Motor neuron (in vitro differentiated cells): ENCODE measurements at places on chromosomes 6 and 20. TPM values are rescaled to one million over a fixed set of nuclear protein-coding genes. Genes with fewer than 3 reads are reported as not detected.
A peak's percentile ranks its signal among the peaks of the same experiment; 100 is the strongest.

The SLC17A9 gene
- total RNA-seq = 1.00 and 1.1 TPM in 2 replicates

The LPA gene
- 0.21 and 0.27 TPM in 2 replicates for total RNA-seq

The SIGLEC1 gene
- total RNA-seq = 0.23 and 0.45 TPM in 2 replicates

The FOXA2 gene
- total RNA-seq = 0.14 and 0.34 TPM in 2 replicates

The MUC21 gene
- total RNA-seq = 0.34 and 0.52 TPM in 2 replicates

The DLK2 gene
- total RNA-seq = 4.7 and 6.5 TPM in 2 replicates

The EPHA7 gene
- 20.4 and 22.7 TPM in 2 replicates for total RNA-seq

The RAB44 gene
- total RNA-seq = 0.54 TPM in 1 of 2 replicates, not detected in the other

The CLPSL2 gene
- not detected in 2 replicates for total RNA-seq

The GMEB2 gene
- total RNA-seq = 9.9 and 10.0 TPM in 2 replicates

The HLA-A gene
- total RNA-seq = 178 and 208 TPM in 2 replicates

The SMLR1 gene
- 0.34 and 0.52 TPM in 2 replicates for total RNA-seq

The ENPP4 gene
- 10.6 and 11.7 TPM in 2 replicates for total RNA-seq

The RIPPLY2 gene
- total RNA-seq = 8.1 and 8.8 TPM in 2 replicates

DNA sequence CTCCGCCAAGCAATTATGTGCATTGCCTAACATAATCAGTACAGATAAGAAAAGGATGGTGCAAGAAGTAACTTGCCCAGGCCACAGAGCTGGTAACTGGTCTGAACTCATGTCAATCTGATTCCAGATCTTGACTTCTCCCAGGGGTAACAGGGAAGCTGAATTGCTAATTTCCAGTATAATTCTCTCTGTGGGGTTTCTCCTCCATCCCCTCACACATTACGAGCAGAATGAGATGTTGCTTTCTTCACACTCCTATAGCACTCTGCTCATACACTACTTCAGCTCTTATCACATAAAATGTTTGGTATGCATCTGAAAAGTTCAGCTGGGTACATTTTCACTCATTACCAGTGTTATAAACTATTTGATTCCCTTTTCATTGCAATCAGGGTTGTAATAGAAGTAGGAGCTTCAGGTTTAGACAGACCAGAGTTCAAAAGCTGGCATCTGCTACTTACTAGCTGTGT lies 24.0 kb upstream of the LRRC1 start:
- no peak for ATAC-seq

GRCh38 chr6:111642463-111643158 lies 36.9 kb upstream of the TRAF3IP2 start:
- ATAC-seq = peak; percentile 96

GRCh38 chr20:32727683-32728082 lies 15.6 kb downstream of the COMMD7 start:
- ATAC-seq = no peak

DNA sequence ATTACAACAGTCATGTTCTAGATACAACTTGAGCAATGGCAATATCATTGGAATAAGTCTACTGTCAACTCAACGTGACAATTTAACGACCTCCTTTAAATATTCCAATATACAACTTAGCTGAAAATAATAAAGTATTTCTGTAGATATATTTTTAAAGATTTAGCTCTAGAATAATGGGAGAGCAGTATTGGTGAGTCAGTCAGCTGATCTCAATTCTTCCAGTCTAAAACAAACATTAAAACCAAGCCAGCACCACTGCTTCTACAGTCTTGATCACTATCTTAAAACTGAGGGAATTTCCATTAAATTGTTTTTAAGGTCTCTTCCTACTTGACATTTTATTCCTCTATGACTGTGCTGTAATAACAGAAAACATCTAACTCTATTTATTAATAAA lies 38.2 kb downstream of the NOL7 start:
- ATAC-seq = no peak

DNA sequence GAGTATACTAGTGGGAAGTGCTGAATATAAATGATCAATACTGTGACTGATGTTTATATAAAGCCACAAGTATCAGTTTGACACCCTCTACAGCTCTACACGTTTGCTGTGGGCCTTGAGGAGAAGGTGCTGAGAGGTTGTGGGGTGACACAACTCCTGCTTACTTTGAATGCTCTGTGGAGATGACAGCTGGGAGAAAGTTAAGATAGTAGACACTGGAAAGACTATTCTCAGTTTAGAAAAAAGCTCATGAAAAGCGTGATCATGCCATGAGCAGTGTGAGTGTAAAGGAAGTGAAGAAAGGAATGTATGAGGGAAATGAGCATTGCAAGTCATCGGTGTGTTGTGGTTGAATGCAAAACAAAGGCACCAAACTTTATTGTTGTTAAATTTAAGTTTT lies 215.8 kb downstream of the UTRN start:
- ATAC-seq = no peak

DNA sequence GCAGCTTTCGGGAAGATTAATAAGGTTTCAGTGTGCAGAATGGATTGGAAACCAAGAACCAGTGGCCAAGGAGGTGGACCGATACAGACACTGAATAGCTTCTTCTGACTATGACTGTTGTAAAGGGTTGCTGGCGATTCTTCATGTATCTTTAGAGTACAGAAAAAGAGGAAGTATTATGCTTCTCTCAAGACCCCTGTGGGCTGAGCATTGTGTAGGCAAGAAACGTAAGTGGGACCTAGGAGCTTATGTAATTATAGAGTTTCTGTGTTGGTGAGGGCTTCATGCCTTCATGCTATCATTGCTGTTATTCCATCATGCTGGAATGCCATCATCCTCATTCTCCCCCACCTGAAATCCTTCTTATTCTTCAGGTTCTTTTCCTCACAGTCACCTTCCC lies 105.4 kb upstream of the AKIRIN2 start:
- no peak for ATAC-seq

GRCh38 chr6:82330171-82330804 lies 33.3 kb upstream of the TPBG start:
- ATAC-seq = peak; percentile 33

GRCh38 chr20:25510202-25510601 lies 75.1 kb downstream of the NINL start:
- ATAC-seq = no peak

DNA sequence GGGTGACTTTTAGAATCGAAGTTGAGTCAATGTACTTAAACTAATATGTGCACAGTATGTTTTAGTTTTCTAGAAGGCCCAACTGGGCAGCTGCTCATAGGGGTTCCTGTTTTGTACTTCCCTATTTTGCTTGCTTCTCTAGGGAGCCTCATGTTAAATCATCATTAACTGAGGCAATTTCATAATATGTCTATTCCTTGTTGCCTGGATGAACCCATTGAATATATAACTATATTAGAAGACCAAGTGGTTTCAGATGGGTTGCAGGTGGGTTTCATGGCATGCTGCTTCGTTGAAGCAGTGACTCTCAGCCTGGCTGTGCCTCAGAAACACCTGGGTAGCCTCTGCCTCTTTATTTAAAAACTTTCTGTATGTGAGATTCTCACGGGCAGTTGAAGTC lies 22.2 kb downstream of the CARMIL1 start:
- ATAC-seq = no peak

GRCh38 chr6:42710316-42710715 lies 12.1 kb downstream of the PRPH2 start:
- ATAC-seq = peak; percentile 81

- ATAC-seq = no peak
These were observed 131.7 kb upstream of the MLIP start for GRCh38 chr6:53979468-53980067.

DNA sequence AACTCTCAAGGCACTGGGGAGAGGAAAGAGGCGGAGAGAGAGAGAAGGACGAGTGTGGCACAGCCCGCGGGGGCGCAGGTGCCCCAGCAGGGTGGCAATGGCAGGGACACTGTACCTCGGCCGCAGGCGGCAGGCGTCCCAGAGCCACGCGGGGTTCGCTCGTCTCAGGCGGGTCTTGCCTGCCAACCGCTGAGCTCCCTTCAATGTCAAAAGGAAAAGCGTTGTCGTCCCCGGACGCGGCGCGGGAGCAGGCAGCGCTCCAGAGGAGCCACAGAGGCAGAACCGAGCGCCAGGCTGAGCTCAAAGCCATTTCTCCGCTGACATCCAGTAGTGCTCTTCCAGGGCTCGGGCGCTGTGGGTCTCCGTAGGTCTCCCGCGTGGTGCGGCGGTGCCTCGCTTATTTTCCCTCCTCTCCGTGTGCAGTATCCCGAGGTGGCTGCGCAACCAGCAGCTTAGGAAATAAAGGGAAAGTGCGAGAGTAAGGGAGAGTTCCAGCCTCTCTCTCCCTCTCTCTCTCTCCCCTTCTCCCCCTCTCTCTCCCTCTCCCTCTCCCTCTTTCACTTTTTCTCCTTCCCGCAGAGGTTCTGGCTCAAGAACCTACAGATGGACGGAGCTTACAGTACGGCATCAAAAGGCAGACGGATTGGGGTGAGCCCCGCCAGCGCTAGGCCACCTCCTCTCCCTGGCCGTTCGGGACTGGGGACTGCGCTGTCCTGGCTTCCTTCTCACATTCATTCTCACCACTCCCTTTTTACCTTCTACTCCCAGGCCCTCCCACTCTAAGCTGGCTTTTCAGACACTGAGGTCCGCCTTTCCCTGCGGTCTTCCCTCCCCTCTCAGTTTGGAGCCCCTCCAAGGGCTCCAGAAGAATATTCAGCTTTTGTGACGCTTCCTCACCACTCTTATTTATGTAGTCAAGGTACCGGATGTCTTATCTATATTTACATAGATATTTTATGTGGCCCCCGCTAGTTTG lies at the start of gene LAMA4:
Gene LAMA4, minus strand, starts transcription at position 727 of the 976 bp plus-strand sequence. Its CDS starts 417 bp downstream, at position 310.
- peak; percentile 82 for ATAC-seq

- ATAC-seq = no peak
These were observed 108.1 kb downstream of the RALGAPA2 start for GRCh38 chr20:20604357-20604756.

DNA sequence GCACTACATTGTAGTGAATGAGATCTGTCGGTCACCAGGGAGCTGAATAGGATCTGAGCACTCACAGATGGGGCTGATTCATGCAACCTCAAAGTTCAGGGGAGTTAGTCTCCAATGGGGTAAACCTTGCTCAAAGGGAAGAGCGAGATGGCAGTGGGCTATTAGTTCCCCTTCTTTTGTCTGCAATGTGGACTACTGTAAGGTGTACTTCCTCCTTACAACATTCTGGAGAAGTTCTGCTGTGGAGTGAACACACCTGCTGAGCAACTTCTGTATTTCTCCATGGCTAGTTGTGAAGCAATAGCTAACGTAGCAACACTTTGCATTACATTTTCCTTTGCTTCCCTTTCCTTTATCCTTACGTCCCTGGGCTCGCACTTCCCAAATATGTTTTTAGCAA lies 134.3 kb upstream of the B3GAT2 start:
- no peak for ATAC-seq

GRCh38 chr6:4287811-4288244 lies 152.5 kb upstream of the ECI2 start:
- ATAC-seq = peak; percentile 77

DNA sequence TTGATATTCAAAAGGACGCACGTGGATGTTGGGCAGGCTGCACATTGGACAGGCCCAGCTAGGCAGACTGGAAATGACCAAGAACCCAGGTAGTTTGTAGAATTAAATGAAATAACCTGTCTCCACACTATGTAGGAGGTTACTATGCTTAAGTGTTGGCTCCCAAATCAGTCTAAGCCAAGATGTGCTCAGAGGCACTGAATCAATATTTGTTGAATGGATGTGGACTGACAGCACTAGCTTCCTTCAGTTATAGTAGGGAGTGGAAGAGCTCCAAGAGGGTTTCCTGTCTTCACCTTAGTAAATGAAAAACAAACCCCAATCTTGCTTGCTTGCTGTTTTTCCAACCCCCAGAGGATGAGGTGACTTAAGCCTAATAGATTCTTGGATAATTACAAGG lies 180.5 kb downstream of the JARID2 start:
- no peak for ATAC-seq

DNA sequence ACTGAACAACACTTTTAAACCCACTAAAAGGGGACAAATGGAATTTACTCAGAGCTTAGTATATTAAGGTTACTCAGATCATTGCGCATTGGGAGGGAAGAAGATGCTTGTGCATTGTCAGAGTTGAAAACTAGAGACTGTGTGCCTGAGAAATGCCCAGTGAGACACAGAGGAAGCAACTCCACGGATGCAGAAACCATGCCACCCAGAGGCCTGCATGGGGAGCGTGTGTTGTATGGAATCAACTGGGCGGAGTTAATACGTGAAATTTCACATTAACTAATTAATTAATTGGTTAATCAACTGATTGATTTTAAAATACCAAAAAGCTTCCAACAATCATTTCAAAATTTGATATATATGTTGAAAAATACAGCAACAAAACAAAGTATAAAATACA lies 391.6 kb downstream of the PLCB1 start:
- no peak for ATAC-seq

GRCh38 chr6:138107752-138108592 lies 753 bp upstream of the PERP start:
- ATAC-seq = no peak

DNA sequence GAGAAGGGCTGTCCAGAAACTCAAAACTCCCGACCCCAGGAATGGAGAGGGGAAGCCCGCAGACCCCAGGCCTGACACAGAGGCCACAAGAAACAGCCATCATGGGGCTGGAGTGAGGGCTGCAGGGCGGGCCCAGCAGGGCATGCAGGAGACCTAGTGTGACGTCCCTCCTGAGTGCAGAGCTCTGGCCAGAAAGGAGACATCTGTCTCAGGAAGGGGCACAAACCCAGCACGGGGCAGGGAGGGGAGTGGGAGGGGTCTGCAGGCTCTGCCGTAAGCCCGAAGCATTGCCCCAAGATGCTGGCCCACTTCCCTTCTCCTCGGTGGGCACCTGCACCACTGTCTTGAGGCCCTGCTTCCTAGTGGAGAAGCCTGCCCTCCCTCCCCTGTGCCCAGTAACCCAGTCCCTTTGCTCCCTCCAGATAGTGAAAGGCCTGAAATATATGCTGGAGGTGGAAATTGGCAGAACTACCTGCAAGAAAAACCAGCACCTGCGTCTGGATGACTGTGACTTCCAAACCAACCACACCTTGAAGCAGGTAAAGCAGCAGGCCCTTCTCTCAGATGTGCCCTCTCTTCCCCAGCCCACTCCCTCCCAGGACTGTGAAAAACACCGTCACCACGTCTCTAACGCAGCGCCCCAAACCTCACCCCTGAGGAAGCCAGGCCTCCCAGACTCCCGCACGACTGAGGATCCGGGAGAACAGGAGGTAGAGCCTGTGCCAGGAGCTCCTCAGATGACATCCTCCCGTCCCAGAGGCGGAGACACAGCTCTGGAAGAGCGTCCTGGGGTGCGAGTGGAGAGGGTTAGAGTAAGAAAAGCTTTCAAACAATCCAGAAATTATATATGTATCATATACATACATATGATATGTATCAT lies 9.7 kb downstream of the CST7 start:
- no peak for ATAC-seq

GRCh38 chr20:46568570-46569129 lies 18.2 kb upstream of the OCSTAMP start:
- ATAC-seq = peak; percentile 95
